Activated CD4-positive, alpha-beta T cell treated with anti-CD3 and anti-CD28 coated beads, Interleukin-10, Interleukin-2, amounts not matched to agents 100 ng/mL and 50 ng/mL, durations not matched to agents 16 hours and 8 hours (primary cell): ENCODE measurements at places on chromosomes 5 and 9.

DNA sequence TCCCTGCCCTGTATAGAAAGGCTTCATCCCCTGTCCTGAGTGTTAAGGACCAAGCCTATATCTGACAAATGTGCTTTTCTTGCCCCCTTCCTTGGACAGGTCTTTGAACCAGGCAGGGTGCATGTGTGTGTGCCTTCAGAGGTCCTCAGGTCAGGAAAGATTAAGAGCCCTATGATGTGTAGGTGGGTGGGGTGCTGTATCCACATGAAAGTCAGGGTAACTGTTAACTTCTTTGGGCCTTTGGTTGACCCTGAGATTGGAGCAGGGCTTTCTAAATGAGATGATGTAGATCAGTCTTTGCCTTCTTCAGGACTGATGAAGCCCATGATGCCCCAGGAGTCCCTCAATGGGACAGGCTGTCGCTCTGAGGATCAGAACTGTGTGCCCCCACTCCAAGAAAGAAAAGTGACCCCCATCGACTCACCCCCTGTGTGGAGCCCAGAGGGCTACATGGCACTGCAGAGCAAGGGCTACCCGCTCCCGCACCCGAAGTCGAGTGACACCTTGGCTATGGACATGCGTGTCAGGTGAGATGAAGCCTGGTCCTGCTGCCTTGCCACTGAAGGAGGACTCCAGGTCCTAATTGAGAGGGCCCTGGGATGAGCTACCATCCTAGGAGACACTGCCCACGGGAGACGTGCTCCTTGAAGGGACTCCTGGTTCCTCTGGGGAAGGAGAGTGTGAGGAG is 29.4 kb upstream of the POMT1 start:
- DNase-seq = no peak

- no peak for DNase-seq
Observed at GRCh38 chr5:136108180-136108611, 24.4 kb upstream of the SMAD5 start.

GRCh38 chr5:97915106-97915505 is 732.1 kb upstream of the RIOK2 start:
- DNase-seq = no peak

DNA sequence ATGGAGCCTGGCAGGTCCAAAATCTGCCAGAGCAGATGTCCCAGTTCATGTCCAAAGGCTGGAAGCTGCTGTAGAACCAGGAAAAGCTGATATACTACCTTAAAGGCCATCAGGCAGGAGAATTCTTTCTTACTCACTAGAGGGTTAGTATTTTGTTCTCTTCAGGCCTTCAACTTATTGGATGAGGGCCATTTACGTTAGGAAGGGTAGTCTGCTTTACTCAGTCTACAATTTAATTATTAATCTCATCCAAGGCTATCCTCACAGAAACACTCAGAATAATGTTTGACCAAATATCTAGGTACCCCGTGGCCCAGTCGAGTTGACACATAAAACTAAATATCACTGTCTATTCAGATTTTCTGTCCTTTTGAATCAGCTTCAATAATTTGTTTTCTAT is 437.4 kb downstream of the TLE4 start:
- DNase-seq = no peak

GRCh38 chr5:10854506-10855277 is 93.7 kb upstream of the DAP start:
- no peak for DNase-seq

- DNase-seq = no peak
Observed at GRCh38 chr5:65822710-65823109, 100.7 kb downstream of the NLN start.

DNA sequence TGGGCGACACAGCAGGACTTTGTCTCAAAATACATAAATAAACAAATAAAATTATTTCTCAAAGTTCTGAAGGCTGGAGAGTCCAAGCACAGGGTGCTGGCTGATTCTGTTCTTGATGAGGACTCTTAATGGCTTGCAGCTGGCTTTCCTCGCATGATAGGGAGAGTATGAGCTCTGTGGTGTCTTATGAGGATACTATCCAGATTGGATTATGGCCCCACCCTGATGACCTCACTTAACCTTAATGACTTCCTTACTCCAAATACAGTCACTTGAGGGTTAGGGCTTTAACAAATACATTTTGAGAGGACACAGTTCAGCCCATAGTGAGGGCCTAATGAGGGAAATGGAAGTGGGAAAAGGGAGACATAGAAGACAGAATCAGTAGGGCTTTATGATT is 87.7 kb downstream of the FOCAD start:
- DNase-seq = no peak
